Sigmoid colon (tissue), 7 donors: ENCODE measurements at places on chromosomes 5 and 9. TPM values are rescaled to one million over a fixed set of nuclear protein-coding genes. Genes with fewer than 3 reads are reported as not detected.

DNA sequence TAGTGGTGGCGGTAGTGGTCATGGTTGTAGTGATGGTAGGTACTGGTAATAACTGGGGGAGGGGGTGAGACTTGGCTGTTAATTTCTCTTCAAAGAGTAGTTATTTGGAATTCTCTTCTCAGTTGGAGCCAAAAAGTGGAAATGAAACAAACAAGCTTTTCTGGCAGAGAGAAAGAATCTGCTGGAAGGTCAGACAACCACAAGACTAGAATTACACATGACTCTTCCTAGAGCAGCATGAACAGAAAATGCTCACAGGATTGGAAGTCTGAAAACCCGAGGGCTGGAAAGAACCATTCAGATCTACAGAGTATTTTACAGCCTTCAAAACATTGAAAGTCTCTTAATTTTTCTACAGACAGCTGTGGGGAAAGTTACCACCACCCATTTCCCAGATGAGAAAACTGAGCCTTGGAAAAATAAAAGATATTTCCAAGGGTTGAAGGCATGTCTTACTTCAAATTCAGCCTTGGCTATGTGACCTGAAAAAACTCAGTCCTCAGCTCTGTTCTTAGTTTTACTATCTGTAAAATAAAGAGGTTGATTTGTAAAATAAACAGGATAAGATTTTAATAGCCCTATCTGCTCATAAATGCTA, 42.9 kb upstream of the TRIM32 start:
- no peak for DNase-seq

DNA sequence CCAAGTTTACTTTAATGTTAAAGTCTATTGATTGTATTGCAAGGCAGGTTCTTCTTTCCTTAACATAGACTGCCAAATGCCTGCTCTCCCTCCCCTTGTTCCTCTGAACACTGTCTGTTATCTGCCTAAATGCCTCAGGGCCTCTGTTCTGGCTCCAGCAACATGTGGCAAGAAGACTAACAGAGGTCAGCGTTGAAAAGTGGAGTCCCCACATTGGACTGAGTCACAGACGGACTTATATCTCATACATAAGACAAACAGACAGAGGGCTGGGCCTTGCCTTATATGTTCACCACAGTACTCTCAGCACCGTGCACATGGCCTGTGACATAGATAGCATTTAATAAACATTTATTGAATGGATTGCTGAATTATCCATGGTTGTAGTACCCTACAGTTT, 91.4 kb downstream of the TSSK1B start:
- no peak for DNase-seq

DNA sequence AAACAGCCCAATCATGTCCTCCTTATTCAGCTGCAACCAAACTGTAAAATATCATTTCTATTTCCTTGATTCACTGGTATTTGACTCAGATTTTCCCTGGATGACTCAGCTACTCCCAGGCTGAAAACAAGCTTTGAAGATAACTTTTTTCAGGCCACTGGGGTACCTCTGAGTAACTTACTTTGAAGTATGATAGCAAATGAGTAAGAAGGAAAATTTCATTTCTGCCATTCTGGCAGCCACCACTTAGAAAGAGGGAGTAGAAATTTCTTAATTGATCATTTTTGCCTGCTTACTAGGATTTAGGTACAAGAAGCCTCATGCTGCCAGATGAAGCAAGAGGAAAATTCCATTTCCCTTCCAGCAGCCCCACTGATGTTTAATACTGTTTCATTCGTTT, 247.4 kb downstream of the PRELID2 start:
- DNase-seq: no peak

GRCh38 chr9:132166599-132166998, 4.7 kb downstream of the NTNG2 start:
- no peak for DNase-seq

DNA sequence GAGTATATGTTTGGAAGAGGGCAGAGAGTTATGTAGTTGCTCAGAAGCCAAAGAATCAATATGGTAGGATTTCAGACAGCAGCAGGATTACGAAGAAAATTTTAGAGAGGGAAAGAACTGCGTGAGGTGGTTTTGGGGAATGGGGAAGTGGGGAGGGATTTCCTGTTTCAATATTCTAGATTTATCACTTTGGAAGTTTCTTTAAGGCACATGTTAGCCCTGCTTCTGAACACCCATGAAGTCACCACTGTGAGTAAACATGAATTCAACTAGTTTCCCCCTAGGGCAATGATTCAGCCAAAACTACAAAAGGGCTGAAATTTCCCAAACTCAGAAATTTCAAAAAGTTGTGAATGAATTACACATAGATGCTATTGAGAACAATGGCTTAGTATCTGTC, 132.2 kb downstream of the EBF1 start:
- no peak for DNase-seq

DNA sequence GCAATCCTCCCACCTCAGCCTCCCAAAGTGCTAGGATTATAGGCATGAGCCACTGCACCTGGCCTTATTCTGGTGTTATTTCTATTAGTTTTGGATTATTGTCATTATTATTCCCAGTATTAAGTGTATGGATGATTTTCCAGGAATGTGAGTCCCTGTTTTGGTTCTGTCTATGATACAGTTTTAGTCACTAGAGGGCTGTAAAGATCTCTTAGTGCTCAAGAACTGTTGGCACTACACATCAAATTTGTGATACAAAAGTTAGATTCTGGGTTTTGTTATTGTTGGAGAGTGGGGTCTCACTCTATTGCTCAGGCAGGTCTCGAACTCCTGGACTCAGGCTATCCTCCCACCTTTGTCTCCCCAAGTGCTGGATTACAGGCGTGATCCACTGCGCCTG, 12.1 kb downstream of the CCL28 start:
- no peak for DNase-seq

- DNase-seq: no peak
These were observed 49.0 kb upstream of the CKMT2 start for GRCh38 chr5:81183811-81184748.

DNA sequence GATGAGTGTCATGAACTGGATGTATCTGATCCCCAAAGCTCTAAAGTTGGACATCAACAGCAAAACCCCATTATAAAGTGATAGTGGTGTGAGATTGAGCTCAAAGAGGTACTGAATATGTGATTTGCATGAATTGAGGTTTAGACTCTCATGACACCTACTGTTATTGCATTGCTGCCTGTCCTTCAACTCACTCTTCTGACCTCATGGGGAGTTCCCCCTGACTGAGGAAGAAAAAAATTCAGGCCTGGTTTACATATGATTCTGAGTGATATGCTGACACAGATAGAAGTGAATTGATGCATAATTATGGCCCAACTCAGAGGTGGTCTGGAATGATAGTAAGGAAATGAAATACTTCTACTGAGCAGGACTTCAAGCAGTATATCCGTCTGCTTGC, 76.2 kb upstream of the CHD1 start:
- no peak for DNase-seq

- no peak for DNase-seq
These were observed 80.4 kb upstream of the PRSS3 start for GRCh38 chr9:33714989-33715388.

- DNase-seq: no peak
These were observed 94.1 kb downstream of the NSG2 start for GRCh38 chr5:174139623-174140022.

GRCh38 chr9:13139641-13140171, 139.8 kb downstream of the MPDZ start:
- DNase-seq: no peak

- DNase-seq: no peak
These were observed 23.9 kb upstream of the PPP3R2 start for GRCh38 chr9:101618698-101619097.

DNA sequence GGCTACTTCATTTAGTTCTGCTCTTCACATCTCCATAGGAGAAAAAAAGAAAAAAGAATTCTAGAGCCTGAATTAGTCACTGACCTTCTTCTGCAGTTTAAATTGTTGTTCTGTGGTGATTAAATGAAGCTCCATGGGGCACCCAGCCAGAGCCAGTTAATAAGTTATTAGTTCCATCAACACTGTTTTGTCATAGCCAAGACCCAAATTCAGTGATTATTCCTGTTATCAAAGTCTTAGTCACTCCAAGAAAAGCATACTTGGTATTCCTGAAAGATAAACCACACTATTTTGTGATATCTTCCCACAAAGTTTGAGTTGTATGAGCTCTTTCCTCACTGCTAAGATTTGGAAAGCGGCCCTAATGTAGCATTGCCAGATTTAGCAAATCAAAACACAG, 134.8 kb upstream of the RGMB start:
- DNase-seq: no peak

DNA sequence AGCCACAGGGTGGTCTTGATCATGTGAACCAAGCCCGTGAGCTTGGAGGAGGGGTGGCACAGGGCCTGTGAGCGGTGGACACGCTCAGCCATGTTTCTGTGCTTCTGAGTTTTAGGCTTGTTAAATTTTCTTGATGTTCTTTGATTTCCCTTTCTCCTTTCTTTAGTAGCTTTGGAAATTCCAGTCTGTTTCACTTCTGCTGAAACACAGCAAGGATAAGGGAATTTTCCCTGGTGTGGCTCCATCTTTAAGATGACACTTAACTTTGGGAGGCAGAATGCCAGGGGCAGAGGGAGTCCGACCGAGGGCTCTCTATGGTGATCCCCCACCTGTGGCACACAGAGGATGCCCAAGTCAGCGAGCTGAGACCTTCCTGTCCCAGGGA, 29.7 kb upstream of the BASP1 start:
- no peak for DNase-seq

DNA sequence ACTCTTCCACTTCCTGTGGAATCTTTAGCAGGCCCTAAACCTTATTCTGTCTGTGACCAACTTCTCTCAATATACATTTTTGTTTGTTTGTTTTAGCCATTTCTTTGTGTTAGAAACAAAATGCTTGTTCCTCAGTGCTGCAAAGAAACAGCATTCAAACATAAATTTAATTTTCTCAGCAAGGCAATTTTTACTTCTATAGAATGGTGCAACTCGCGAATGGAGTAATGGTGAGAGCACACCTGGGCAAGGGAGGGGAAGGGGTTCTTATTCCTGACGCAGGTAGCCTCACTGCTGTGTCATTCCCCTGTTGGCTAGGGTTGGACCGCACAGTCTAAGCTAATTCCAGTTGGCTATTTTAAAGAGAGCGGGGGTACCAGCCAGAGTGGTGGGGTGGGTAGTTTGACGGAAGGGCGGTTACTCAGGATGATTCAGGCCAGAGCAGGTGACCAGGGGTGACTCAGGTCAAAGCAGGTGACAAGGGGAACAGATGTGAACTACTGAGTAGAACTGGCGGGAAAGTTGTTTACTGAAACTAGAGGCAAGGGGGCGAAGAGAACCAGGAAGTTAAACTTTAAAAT, 21.4 kb downstream of the ZNF169 start:
- DNase-seq: no peak

- no peak for DNase-seq
These were observed 10.4 kb downstream of the PTCH1 start for GRCh38 chr9:95506428-95506677.

DNA sequence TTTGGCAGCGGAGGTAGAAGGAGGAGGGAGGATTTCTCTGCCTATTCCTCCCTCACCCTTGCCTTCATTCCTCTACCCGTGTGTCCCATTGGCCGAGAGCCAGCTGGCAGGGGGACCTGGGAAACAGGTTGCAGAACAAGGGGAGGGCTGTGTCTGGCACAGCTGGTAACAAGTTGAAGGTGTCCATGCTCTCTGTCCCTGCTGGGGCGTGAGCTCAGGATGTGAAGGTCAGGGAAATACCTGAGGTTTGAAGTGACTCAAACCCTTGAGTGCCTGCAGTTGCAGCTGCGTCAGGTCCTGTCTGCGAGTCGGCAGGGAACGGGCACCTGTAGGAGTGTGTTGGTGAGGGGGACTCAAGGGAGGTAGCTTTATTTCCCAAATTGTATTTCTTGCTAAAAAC, 16.2 kb downstream of the MIGA2 start:
- DNase-seq: no peak

- no peak for DNase-seq
These were observed 337.6 kb downstream of the FGF10 start for GRCh38 chr5:44051591-44051990.

GRCh38 chr9:84189904-84190303, 150.7 kb downstream of the SLC28A3 start:
- DNase-seq: no peak

DNA sequence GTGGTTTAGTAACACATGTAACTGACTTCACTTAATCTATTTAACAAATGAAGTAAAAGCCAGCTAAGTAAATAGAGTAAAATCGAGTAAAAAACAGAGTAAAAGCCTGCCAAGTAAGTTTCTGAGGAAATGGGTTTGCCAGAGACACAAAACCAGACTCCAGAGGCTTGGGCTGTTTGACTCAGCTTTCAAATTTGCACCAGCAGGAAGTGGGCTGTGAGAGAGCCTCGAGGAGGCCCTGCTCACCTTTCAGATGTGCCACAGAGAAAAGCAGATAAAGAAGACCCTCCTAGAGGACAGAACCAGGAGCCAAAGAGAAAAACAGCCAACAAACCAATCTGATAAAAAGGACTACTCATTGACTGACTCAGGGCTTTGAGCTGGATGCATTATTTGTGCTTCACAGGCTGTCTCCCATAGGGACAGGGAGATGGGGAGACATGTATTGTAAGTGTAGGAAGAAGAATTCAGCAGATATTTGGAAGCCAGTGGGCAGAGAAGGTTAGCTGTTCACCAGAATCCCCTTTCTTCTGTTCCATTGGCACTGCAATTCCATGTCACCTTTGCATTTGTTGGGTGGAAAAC, 14.4 kb upstream of the AMACR start:
- no peak for DNase-seq

GRCh38 chr5:168415971-168416370, 70.3 kb upstream of the RARS1 start:
- DNase-seq: no peak

DNA sequence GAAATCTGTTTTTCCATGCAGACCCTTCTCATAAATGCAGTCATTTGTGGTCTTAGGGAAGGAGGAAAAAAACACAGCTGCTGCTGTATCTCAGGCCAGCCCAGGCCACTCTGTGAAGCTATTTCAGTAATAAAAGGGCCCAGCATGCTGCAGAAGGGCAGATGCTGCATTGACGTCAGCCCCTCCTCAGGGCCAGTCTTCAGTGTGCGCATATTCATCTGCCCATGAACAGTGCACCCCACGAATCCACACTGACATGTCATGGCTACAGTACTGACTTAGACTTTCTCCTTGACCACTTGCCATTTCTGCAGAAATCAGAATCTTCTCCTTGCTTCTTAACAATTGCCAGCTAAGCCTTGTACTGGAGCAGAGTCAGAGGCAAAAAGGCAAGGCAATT, 304.7 kb downstream of the GABRG2 start:
- no peak for DNase-seq

GRCh38 chr5:38023371-38023770, 183.5 kb upstream of the GDNF start:
- DNase-seq: no peak

- DNase-seq: no peak
These were observed 7.9 kb downstream of the FLT4 start for GRCh38 chr5:180641566-180641900.

Gene PCDHA1
- total RNA-seq: not detected

Gene IFNA17
- not detected for total RNA-seq

Gene RLN1
- total RNA-seq: not detected

Gene ANKRD55
- total RNA-seq: 1.9 TPM

Gene ROR2
- total RNA-seq: 60.9 TPM

Gene PALM2AKAP2
- total RNA-seq: 1.7 TPM

Gene CRB2
- not detected for total RNA-seq

Gene SPINK1
- total RNA-seq: 4.6 TPM
